ENCODE measurements at places on chromosomes 2 and 18.
A peak's percentile ranks its signal among the peaks of the same experiment; 100 is the strongest.

GRCh38 chr2:240568678-240569522 lies 616 bp downstream of the RNPEPL1 start:
- peak; percentile 60 for DNase-seq

GRCh38 chr18:57953883-57954282 lies 90.1 kb upstream of the NEDD4L start:
- DNase-seq: no peak

GRCh38 chr2:143994961-143995360 lies 525.0 kb downstream of the ZEB2 start:
- DNase-seq: no peak

GRCh38 chr18:12049978-12050811 lies 43.4 kb upstream of the ANKRD62 start:
- peak; percentile 56 for DNase-seq

GRCh38 chr18:35028536-35028935 lies 12.7 kb upstream of the MAPRE2 start:
- DNase-seq: peak; percentile 81

DNA sequence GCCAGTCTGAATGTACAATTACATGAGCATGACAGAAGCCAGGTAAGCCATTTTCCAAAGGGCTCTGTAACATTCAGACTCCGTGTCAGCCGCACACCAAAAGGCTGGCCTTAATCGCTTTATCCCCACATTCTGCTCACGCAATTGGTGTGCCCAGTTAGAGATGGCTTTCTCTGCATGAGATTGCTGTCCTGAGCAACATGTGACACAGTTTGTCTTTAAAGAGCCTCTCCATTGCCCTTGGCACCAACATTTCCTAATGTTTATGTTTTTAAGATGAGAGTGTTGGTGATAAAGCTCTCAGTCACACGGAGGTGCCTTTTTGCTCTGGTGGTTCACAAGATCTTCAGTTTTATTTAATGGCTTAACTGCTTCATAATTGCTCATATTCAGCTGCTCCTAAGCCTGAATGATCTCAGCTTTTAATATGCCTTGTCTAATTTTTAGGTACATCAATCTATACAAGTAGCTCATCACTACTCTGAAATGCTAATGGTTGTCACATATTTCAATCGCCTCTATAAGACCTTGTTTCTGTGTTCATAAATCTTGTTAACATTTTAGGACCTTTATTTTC lies 164.8 kb upstream of the ACVR2A start:
- DNase-seq: no peak

GRCh38 chr18:13371689-13372418 lies 153.3 kb downstream of the LDLRAD4 start:
- no peak for DNase-seq

- no peak for DNase-seq
Observed at GRCh38 chr2:238119756-238120462, 18.6 kb upstream of the KLHL30 start.

GRCh38 chr2:148300544-148300943 lies 279.7 kb downstream of the MBD5 start:
- DNase-seq: peak; percentile 46

- DNase-seq: no peak
Observed at GRCh38 chr2:236765478-236765877, 195.9 kb downstream of the ACKR3 start.

GRCh38 chr2:18610651-18611050 lies 21.3 kb upstream of the NT5C1B start:
- no peak for DNase-seq

DNA sequence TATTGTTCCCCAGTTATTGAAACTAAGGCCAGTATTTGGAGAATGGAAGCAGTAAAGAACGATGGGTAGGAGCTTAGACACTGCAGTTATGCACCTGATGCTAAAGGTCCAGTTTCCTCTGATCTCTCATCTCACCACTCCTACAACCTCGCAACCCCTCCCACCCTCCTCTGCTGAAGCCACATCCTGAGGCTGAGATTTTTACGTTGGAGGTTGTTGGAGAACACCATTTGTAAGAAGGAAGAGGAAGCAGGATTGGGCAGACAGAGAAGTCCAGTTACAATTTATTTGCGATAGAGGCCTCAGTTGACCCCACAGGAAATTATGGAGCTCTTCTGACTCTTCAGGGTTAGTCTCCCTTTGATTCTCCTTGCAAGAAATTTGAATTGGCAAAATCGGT lies 54.3 kb upstream of the NDUFV2 start:
- DNase-seq: no peak
